Ovary (tissue), 10 donors: ENCODE measurements at places on chromosomes 5 and 9. TPM values are rescaled to one million over a fixed set of nuclear protein-coding genes. Genes with fewer than 3 reads are reported as not detected.
A peak's percentile ranks its signal among the peaks of the same experiment; 100 is the strongest.

The PLPP7 gene
- 11.7 TPM for total RNA-seq

DNA sequence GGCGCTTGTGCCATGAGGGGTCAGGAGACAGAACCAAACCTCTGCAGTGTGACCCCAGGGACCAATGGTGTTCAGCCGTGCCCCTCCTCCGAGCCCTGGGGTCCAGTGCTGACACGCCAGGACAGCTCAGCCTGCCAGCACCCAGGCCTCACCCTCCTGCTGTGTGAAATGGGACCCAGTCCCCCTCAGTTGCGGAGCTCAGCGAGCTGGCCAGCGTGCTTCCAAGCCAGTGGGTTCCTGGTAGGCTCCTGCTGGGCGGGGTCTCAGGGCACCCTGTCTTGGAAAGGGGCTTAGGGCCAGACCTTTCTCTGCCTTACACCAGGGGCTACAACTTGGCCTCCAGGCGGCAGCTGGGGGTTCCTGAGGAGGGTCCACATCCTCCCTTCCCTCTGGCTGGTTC, 4.4 kb downstream of the RNF44 start:
- H3K36me3 ChIP-seq: no peaks in the 10 kb centered on the region
- peak overlapping the region; percentile 26 for H3K27ac ChIP-seq
- no peaks in the 10 kb centered on the region for H3K27me3 ChIP-seq
- H3K4me1 ChIP-seq: peaks cover 16% of the 10 kb centered on the region

The FOXD4L3 gene
- not detected for total RNA-seq

DNA sequence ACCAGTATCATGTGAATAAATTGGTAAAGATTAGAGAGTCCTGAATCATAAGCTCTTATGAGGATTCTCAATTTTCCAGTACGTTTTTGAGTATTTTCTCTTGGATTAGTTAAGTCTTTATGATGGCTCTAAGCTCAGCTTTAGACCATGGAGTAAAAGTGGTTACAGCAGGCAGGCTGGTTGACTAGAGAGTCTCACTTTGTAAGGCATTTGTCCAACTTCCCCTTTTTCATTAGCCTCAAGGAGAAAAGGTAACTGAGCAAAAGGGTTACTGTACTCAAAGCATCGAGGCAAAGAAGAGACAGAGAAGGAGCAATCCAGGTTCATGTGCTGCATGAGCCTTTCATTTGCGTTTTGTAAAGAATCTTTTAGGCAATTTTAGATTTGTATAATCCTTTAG, 8.5 kb downstream of the NOP16 start:
- H3K27ac ChIP-seq: no peak overlapping the region
- no peak overlapping the region for H3K4me3 ChIP-seq
- DNase-seq: no peak
- no peaks in the 10 kb centered on the region for H3K36me3 ChIP-seq
- H3K27me3 ChIP-seq: no peaks in the 10 kb centered on the region

The ZNF474 gene
- 5.7 TPM for total RNA-seq
